ENCODE measurements at places on chromosomes 13 and 19. TPM values are rescaled to one million over a fixed set of nuclear protein-coding genes. Genes with fewer than 3 reads are reported as not detected.

CABP5 gene
- not detected for polyA plus RNA-seq

EGLN2 gene
- 40.5 TPM for polyA plus RNA-seq

CD22 gene
- polyA plus RNA-seq: 5.6 TPM

PTGIR gene
- 1.8 TPM for polyA plus RNA-seq

SIGLEC11 gene
- polyA plus RNA-seq: 0.56 TPM

ATXN8OS gene
- polyA plus RNA-seq: 0.48 TPM

ZNF729 gene
- 0.09 TPM for polyA plus RNA-seq

PMIS2 gene
- not detected for polyA plus RNA-seq

OR10H1 gene
- 0.05 TPM for polyA plus RNA-seq

ZNF763 gene
- 2.2 TPM for polyA plus RNA-seq

NALCN gene
- polyA plus RNA-seq: 0.79 TPM

GRCh38 chr19:55623561-55623960, 805 bp downstream of the ZNF784 start:
- DNase-seq: no peak

- no peak for DNase-seq
Measured at GRCh38 chr19:14113762-14114414, 3.7 kb downstream of the PRKACA start.

DNA sequence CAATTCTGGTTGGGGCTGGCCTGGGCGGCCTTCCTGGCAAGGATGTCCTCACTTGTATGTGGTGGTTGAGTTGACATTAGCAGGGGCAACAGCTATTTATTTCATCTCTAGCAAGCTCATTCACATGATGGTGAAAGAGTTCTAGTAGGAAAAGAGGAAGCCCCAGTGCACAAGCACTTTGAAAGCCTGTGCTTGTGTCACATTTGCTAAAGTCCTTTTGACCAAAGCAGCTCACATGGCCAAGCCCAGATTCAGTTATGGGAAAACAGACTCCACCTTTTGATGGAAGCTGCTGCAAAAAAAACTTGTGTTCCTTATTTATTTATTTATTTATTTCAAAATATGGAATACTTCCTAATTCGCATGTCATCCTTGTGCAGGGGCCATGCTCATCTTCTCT, 17.2 kb downstream of the GTF2F2 start:
- DNase-seq: no peak

- DNase-seq: no peak
Measured at GRCh38 chr13:41419206-41419605, 38.1 kb upstream of the RGCC start.

DNA sequence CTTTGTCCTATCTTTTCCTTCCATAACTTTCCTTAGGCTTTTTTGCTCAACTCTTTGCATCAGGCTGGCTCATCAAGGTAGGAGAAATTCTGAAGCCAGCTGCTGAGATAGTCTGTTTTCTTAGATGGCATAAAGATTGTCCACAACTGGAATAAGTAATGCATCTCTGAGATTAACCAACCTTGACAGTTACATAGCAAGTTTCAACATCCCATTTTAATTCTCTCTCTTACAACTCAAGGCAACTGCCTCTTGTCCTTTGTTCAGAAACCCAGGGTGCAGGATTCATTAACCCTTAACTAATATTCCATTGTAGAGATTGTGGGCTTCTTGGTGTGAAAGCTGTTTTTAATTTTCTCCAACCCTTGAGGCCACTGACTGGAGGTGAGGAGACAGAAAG, 239.2 kb downstream of the LACC1 start:
- no peak for DNase-seq

DNA sequence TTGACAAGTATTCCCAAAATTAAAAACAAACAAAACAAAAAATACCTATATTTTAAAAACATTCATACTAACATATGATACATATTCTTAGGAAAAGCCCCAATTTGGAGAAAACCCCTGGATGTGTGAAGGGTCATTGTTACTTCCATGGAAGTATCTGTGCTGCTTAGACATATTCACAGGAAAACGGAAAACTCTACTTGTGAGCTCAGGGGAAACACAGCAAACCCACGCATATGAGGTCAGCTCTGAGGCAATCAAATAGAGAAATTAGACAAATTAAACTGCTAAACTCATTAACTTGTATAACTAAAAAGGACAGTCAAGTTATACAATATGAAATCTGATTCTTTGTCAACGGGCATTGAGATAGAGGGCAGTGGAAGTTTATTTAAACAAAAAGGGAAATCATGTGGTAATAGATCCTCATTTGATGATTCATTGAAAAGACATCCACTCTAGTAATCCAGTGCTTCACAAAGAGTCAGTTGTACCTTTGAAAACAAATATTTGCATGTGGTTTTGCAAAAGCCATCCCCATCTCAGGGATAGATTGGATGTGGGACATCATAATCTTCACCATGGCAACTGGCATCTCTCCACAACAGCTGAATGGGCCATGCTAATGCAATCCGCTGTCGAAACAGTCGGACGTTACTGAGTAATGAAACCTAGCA, 423.4 kb downstream of the ITGBL1 start:
- no peak for DNase-seq

- DNase-seq: no peak
Measured at GRCh38 chr13:43959291-43959690, 79.6 kb downstream of the LACC1 start.

DNA sequence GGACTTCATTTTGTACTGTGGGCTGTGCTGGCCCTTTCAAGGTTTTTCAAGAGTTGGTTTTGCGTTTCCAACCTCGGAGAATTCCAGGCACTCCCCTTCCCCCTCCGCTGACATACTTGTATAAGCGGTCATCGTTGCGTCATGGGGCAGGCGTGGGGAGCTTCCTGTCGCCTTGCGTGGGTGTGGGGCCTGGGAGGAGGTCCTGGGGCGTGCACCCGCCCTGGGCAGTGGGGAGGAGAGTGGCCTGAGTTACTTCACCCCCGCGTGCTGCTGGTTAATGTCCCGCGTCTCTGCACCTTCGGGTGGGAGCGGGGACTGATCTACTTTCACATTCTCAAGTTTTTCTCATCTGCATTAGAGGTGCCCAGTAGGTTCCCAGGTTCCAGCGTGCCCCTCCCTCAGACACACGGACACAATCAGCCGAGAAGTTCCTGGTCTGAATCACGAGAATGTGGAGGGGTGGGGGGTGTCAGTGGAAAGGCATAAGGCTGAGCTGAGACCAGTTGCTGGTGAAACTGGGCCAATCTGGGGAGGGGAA, 4.1 kb downstream of the IER2 start:
- DNase-seq: peak; percentile 92

DNA sequence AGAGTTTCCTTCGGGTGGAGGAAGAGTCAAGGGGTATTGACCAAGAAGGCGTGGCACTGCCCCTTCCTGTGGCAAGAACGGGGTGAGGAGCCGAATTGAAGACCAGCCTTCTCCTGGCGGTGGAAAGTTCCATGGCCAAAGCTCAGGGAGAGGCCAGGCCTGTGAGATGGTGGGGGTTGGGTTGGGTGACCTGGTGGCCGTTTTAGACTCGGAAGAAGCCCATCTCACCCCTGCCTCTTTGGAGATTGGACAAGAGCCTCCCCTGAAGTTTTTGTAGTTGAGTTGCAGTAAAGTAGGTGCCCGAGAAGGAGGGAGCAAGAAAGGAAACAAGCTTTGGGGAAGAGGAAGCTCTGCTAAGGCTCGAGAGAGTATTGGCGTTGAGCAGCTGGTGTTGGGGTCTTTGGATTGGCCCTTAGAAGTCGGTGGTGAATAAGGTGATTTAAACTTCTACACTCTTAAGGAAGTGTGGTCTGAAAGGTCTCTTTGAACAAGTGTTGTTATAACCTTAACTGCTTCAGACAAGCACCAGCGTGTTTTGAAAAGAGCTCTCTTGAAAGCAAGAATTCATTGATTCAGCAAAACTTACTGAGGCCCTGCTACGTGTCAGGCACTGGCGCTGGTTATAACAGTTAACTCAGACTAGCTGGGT, 964 bp downstream of the SPINT2 start:
- DNase-seq: no peak

DNA sequence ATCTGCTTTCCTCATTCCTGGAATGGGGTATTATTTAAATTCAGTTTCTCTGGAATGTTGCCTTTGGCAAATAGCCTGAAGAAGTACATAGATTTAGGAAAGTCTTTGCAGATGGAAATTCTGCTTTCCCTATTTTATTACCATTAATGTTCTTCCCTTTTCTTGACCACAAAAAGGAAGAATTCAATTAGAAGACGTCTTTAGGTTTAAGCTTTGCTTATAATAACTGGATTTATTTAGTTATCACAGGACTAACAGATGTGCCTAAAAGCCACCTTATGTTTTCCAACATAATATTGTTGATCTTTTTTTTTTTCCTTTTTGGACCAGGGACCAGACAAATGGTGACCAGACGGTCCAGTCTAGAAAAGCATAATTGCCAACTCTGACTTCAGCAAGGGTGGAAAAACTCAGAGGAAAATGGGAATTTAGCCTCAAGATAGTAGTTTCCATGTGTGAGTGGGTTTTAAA, 210.1 kb upstream of the SPRY2 start:
- peak; percentile 80 for DNase-seq

- no peak for DNase-seq
Measured at GRCh38 chr13:95485518-95486144, 66.9 kb upstream of the CLDN10 start.

DNA sequence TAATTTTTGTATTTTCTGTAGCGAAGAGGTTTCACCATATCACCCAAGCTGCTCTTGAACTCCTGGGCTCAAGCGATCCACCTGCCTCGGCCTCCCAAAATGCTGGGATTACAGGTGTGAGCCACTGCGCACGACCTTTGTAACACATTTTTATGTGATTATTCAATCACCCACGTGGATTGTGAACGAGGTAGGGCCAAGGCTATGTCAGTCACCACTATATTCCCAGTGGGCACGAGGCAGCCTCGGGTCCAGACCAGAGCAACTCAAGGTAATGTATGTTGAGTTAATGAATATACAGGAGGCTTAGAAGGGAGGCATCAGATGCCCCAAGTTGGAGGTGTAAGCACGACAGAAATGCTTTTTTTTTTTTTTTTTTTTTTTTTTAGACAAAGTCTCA, 8.9 kb downstream of the PTGIR start:
- no peak for DNase-seq

Data from muscle of back (tissue), 13 donors.